ENCODE measurements at places on chromosomes 6 and 20.

- DNase-seq = no peak
Measured at GRCh38 chr6:84037425-84038089, 4.0 kb downstream of the MRAP2 start.

- DNase-seq = no peak
Measured at GRCh38 chr6:41595166-41595565, 43.1 kb upstream of the MDFI start.

- DNase-seq = no peak
Measured at GRCh38 chr6:155409391-155409790, 46.2 kb downstream of the NOX3 start.

- peak; percentile 22 for DNase-seq
Measured at GRCh38 chr6:48109944-48110343, 1.1 kb downstream of the PTCHD4 start.

DNA sequence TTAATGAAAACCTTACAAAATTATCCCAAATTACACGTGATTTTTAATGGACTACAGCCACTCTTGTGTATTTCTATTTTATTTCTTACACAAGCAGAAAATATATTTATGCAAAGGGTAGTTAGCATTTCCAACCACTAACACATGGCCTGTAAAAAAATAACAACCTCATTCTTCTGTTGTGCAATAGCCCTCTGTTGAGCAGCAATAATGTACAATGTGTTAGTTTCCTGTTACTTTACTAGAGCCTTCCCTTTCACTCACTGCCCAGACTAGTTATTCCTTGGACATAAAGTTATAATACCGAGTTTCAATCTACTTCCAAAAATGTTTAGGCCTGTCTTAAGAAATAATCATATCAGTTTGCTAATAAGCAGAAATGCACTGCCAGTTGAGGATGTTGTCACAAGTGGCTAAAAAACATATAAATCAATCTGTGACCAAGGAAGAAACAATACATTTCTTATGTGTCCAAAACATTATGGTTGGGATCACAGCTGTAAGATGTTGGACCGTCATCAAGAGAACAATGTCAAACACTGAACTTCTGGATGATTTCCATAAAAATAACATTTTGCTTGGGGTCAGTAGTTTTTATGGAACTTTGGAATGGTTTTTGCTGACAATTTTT lies 73.6 kb upstream of the RNF146 start:
- DNase-seq = no peak

- DNase-seq = no peak
Measured at GRCh38 chr6:15550546-15551123, 112.2 kb downstream of the DTNBP1 start.

- DNase-seq = no peak
Measured at GRCh38 chr20:52011093-52011492, 180.5 kb downstream of the ZFP64 start.

- peak; percentile 41 for DNase-seq
Measured at GRCh38 chr20:6395695-6396094, 272.9 kb upstream of the FERMT1 start.

GRCh38 chr6:104087765-104088164 lies 772.0 kb downstream of the HACE1 start:
- DNase-seq = no peak

- peak; percentile 83 for DNase-seq
Measured at GRCh38 chr20:5788385-5788895, 38.2 kb downstream of the SHLD1 start.

GRCh38 chr6:51152594-51152993 lies 333.9 kb downstream of the TFAP2B start:
- no peak for DNase-seq

- no peak for DNase-seq
Measured at GRCh38 chr6:37673436-37673835, 24.2 kb downstream of the MDGA1 start.

DNA sequence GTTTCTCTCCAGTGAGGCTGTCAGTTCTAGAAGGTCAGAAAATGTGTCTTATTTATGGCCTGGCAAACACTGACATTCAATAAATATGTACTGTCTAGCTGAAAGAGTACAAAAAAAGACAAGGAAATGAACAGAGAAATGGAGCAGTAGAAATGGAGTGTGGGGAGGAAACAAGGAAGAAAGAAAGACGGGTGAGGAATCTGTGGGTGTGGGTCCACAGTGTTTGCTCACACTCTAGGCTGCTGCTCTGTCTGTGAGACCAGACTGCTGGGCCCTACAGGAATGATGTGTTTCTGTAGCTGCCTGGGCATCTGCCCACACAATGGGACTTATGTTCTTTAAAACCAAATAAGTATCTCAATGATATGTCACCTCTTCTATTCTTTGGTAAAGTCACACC lies 114.2 kb downstream of the MOXD1 start:
- DNase-seq = no peak

DNA sequence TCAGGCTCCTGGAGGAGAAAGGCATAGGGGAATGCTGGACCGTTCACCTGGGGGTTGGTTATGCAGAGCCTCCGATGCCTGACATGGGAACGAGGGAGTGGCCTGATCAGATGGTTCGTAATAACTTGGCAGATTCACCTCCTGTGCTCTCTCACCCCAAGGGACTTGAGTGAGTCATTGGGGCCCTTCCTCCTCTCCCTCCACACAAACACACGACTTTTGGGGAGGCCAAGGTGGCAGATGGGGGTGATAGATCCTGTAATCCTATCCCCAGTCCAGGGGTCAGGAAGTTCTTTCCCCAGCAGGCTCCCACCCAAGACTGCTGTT lies 45.6 kb upstream of the ARFGEF2 start:
- DNase-seq = no peak

DNA sequence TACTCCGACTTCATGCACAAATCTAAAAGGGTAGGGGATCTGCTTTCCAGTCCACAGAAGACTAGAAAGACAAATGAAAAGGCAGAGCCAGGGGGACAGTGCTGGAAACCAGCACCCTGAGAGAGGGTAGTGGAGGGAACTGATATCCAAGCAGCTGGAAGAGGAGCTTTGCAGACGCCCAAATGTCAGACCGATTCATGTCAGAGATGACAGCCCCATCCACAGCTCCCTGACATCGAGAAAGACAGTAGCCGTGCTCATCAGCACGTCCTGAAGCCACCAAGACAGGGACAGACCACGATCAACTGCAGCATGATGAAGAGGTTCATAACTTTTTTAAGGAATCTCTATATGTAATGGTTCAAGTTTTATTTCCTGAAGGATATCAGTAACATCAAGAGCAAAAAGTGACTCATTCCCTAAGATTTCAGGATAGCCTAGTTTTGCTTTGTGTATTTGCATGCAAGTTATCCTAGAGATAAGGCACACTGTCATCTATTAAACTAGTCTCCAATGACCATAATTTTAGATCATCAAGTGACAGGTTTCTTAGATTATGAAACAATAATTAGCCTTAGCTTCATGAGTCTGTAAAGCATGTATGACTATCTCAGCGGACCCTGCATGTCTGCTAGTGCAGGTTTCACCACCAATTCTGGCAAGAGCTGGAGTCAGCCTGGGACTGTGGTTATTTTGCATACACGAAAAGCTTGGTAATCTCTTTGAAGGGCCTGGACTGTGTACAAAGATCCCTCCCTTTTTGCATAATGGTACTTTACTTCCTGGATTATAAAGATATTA lies 43.0 kb downstream of the PRDM1 start:
- DNase-seq = no peak

DNA sequence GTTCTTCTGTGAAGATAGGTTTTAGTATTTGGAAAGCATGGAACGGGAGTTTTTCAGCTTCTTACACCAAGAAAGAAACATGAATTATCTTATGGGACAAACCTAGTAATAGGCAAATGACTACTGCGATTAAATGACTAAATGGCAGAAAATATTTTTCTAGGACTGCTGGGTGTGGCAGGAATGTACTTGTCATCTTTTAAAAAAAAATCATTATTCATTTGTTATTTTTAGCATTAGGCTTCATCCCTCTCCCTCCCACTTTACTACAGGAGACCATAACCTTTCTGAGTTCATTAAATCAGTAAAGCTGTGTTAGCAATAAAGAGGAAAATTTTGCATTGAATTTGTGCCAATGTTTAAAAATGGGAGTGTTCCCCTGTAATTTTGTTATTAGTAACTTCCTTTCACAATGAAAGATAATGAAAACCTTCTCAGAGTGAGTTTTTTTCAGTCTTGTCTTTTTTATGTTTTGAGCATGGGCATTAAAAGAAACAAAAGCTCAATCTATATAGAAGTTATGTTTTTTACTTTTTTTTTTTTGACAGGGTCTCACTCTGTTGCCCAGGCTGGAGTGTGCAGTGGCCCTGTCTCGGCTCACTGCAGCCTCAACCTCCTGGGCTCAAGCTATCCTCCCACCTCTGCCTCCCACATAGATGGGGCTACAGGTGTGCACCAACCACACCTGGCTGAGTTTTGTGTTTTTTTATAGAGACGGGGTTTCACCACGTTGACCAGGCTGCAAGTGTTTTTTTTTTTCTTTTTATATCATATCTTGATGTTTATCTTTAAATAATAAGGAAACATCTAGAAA lies 105.6 kb upstream of the CLDN20 start:
- no peak for DNase-seq

DNA sequence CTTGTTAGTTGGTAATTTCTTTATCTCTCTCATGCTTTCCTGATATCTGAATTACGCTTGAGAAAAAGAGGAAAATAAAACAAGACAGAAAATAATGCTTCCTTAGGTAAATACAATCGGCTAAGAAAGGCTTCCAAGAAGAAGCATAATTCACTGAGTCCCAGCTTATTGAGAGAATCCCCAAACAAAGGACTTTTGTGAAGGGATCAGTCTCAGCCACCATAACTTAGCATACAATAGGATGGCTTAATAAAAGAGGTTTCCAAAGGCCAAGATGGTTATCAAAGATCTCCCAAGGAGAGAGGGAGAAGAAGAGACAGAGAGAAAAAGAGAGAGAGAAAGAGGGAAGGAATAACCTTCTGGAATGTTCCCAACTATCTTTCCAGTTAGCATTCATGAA lies 46.0 kb upstream of the SALL4 start:
- no peak for DNase-seq

- DNase-seq = no peak
Measured at GRCh38 chr20:62677678-62678077, 31.0 kb upstream of the NTSR1 start.

GRCh38 chr6:134251320-134251719 lies 66.6 kb downstream of the SGK1 start:
- no peak for DNase-seq

DNA sequence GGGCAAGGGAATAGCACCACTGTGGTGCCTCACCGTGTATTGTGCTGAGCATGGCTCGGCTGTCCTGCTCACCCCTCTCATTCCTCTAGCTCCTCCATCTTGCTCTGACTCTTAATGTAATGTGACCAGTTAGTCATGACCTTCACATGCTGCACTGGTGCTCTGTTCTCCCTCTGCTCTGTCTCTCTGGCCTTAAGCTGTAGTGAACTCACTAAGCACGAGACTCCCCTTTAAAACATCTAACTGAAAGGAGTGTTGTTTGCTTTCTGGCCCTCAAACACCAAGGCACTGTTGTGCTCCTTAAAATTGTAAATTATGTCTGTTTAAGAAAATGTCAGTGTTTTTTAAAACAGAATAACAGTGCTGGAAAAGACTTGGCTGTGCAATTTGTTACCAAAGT lies 140.4 kb downstream of the HDGFL1 start:
- no peak for DNase-seq

GRCh38 chr6:16503970-16504415 lies 257.3 kb downstream of the ATXN1 start:
- DNase-seq = no peak

GRCh38 chr6:151677404-151677803 lies 130.1 kb upstream of the ESR1 start:
- DNase-seq = no peak

GRCh38 chr6:73537677-73538076 lies 16.8 kb upstream of the EEF1A1 start:
- no peak for DNase-seq

DNA sequence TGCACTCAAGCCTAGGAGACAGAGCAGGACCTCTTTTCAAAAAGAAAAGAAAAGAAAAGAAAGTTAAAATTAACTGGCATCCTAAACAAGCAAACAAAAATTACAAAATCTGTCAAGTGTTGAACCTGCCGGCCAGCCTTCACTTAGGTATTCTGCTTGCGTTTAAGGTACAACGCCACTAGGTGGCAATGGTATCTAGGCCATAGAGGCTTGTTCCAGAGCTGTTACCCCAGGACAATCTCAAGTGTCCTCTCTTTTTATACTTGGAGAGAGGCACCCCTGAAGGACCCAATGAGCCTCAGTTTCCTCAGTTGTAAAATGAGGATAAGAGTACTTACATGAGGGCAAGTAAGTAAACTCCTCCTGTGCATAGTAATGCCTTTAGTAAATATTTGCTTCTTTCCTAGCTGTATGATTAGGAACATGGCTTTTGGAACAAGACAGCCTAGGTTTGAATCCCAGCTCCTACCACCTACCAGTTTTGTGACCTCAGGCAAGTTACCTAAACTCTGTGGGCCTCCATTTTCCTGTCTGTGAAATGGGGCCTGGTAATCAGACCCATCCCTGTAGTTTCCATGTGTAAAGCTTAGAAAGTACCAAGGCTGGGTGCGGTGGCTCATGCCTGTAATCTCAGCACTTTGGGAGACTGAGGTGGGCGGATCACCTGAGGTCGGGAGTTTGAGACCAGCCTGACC lies 5.8 kb upstream of the PACSIN1 start:
- no peak for DNase-seq

DNA sequence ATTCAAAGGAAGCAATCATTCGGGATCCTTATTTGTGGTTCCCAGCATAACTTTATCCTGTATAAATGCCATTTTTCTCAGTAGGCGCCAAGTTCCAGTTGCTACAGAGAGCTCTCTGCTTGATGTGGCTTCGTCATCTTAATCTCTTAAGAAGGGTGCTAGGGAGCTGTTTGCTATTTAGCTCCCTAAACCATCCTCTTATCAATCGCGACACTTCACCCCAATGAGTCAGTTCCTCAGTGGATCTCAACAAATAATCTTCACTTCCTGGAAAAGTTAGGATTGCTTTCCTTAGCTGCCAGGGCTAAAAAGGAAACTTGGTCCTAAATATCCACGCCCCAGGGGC lies 1.3 kb upstream of the NKAIN2 start:
- no peak for DNase-seq

- DNase-seq = no peak
Measured at GRCh38 chr6:47106721-47107197, 64.6 kb upstream of the ADGRF1 start.

DNA sequence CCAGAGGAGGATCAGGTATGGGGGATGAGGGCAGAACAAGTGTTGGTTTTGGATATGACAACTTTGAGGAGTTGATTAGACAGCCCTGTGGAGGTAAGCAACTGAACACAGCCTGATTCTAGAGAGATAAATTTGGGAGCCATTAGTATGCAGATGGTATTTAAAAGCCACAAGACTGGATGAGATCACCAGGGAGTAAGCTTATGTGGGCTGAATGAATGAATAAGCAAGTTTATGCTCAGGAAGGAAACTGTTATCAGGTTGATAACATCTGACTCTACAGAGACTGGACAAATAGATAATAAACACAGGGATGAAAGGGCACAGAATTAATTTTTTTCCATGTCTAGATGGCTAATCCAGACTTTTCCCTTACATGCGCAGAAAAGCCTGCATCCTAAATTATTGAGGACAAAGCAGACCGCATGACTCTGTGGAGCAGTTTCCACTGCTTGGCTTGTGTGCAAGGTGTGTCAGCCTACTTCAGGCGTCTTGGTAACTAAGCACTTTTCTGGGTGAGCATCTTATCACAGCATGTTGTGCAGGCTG lies 150.6 kb downstream of the GJA10 start:
- DNase-seq = no peak

- DNase-seq = no peak
Measured at GRCh38 chr20:41279546-41280225, 37.8 kb downstream of the ZHX3 start.

GRCh38 chr20:48523191-48523995 lies 304.4 kb downstream of the PREX1 start:
- DNase-seq = no peak

All from NCI-H1930 (cell line).